ENCODE measurements at places on chromosomes 11 and 22.

DNA sequence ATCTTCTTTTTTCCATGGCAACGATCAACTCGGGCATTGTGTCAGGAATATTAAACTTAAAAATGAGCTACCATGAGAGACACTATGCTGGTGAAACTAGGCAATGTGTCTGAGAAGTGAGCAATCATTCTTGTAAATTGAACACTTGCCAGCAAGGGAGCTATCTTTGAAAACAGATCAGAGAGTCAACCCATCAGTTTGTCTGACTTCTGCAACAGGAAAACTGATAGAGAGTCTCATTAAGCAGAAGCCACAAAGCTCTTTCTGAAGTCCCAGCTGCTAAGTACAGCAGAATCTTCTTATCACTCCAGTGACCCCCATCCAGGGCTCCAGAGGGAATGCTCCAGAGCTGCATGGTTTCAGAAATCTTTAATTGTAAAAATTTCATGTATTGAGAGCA, 114.7 kb downstream of the MSANTD4 start:
- no peak for DNase-seq

- no peak for DNase-seq
These were observed 35.0 kb downstream of the KCNJ1 start for GRCh38 chr11:128832121-128832497.

DNA sequence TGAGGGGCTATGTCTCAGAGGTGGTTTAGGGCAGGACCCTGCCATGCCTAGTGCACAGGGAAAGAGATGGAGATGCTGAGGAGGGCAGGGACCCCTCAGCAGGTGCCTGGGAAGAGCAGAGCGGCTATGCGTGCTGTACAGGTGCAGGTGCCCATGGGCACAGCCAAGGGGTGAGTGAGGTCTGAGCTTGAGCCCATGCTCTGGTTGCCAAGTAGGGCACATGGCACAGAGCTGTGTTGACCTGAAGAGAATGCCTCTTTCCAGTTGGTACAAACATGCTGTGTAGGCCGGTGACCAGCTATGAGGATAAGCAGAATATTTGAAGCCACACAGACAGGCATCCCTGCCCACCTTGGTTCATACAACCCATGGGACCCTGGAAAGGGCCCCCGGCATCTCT, 65.8 kb upstream of the NECTIN1 start:
- DNase-seq: no peak

DNA sequence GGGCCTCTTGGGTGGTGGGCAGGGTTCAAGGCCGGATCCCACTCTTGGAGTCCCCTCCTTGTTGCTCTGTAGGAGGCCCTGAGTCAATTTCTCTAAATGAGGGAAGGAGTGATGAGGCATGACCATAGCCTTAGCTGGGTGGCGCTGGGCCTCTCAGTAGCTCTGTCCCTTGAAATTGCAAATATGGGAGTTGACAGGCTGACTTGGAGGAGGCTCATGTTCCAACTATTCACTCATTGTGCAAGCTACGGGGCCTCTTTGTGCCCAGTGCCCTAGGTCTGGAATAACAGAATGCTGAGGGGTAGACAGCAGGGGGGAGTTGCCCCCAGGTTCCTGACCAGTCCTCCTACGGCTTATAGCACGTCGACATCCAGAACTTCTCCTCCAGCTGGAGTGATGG, 8.0 kb downstream of the SELENOM start:
- DNase-seq: no peak

GRCh38 chr22:36027935-36028645, 534 bp downstream of the RBFOX2 start:
- no peak for DNase-seq
